ENCODE measurements at places on chromosomes 4 and X. TPM values are rescaled to one million over a fixed set of nuclear protein-coding genes. Genes with fewer than 3 reads are reported as not detected.

The EOLA2 gene
- total RNA-seq: 15.7 TPM

The RIBC1 gene
- total RNA-seq: 3.5 TPM

The HELT gene
- total RNA-seq: 1.6 TPM

The BEND4 gene
- 12.9 TPM for total RNA-seq

The CASP3 gene
- total RNA-seq: 70.8 TPM

The TREX2 gene
- total RNA-seq: 2.3 TPM

The MID1 gene
- total RNA-seq: 11.5 TPM

The UBE2K gene
- total RNA-seq: 94.1 TPM

The CXorf65 gene
- total RNA-seq: not detected

The ESX1 gene
- total RNA-seq: not detected

The SLC9B1 gene
- 3.7 TPM for total RNA-seq

The ADH7 gene
- not detected for total RNA-seq

The GPR173 gene
- 27.0 TPM for total RNA-seq
